ENCODE measurements at places on chromosomes 16 and 17.

GRCh38 chr16:52912565-52913173 is 140.0 kb downstream of the CHD9NB start:
- no peak overlapping the region for H3K4me3 ChIP-seq
- H3K27me3 ChIP-seq = no peaks in the 10 kb centered on the region
- H3K4me1 ChIP-seq = no peaks in the 10 kb centered on the region
- H3K27ac ChIP-seq = no peak overlapping the region
- DNase-seq = peak; percentile 80

- H3K36me3 ChIP-seq = no peaks in the 10 kb centered on the region
- H3K27ac ChIP-seq = no peak overlapping the region
- peak; percentile 28 for DNase-seq
- H3K4me3 ChIP-seq = no peak overlapping the region
- peaks cover 9% of the 10 kb centered on the region for H3K4me1 ChIP-seq
- no peaks in the 10 kb centered on the region for H3K27me3 ChIP-seq
Observed at GRCh38 chr17:75124041-75124818, 7.3 kb downstream of the NT5C start.

- H3K27me3 ChIP-seq = no peaks in the 10 kb centered on the region
- H3K27ac ChIP-seq = no peak overlapping the region
- no peaks in the 10 kb centered on the region for H3K36me3 ChIP-seq
- no peak for DNase-seq
- peaks cover 46% of the 10 kb centered on the region for H3K4me1 ChIP-seq
Observed at GRCh38 chr16:67658849-67659674, 998 bp downstream of the ACD start.

- H3K27ac ChIP-seq = no peak overlapping the region
- H3K4me1 ChIP-seq = no peaks in the 10 kb centered on the region
- DNase-seq = no peak
- H3K4me3 ChIP-seq = no peak overlapping the region
- no peaks in the 10 kb centered on the region for H3K27me3 ChIP-seq
Observed at GRCh38 chr17:40888196-40888720, 3.2 kb upstream of the KRT20 start.

DNA sequence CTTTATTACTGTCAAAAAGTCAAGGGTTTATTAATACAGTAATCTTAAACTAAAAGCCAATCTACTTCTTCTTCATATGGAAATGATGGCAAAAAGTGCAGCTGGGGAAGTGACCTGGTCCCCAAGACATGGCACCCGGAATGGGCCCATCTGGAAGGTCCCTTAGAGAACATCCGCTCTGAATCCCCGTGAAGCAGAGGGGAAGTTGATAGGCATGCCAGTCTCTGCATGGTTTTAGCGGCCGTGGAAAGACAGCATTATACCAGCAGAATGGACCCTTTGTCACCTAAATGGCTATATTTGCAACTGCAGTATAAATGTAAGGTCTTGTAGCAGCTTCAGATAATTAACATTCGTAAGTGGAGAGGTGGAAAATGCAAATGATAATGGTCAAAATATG is 32.4 kb downstream of the COTL1 start:
- H3K4me3 ChIP-seq = no peak overlapping the region
- no peak overlapping the region for H3K27ac ChIP-seq
- DNase-seq = no peak
- H3K27me3 ChIP-seq = no peaks in the 10 kb centered on the region
- H3K4me1 ChIP-seq = peaks cover 17% of the 10 kb centered on the region

DNA sequence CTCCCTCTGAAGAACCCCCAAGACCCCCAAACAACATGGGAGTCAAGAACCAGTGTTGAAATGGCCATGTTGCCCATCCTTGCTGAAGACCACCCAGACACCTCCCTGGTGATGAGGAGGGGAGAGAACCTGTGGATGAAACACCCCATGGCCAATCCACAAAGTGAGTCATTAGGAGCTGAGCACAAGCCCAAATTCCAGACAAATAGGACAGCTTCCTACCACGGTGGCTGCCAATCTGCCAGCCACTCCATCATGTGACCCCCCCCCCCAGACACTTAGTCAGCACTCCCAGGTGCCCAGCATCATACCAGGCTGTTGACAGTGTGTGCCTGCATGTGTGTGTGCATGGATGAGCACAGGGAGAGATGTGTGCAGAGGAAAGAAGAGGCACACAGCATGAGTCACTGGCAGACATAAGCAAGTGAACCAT is 26.4 kb upstream of the RPL38 start:
- no peaks in the 10 kb centered on the region for H3K27me3 ChIP-seq
- no peak for DNase-seq
- no peaks in the 10 kb centered on the region for H3K4me1 ChIP-seq

DNA sequence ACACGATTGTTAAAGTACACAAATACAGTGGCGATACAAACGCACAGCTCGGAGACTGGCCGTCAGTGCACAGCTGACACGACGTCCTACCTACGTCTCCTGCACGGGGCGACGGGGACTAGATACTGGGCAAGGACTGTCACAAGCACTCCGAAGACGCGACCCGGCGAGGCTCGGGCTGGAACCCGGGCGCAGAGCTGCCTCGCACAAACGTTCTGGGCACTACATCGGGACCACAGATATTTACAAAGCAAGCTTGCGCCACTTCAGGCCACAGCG is 13.8 kb downstream of the SLC16A3 start:
- H3K36me3 ChIP-seq = peaks cover 9% of the 10 kb centered on the region
- peak overlapping the region; percentile 52 for H3K27ac ChIP-seq
- no peak for DNase-seq
- H3K27me3 ChIP-seq = no peaks in the 10 kb centered on the region
- H3K4me1 ChIP-seq = peaks cover 54% of the 10 kb centered on the region
- no peak overlapping the region for H3K4me3 ChIP-seq

GRCh38 chr16:87713451-87714229 is 52.1 kb downstream of the KLHDC4 start:
- no peak for DNase-seq
- no peak overlapping the region for H3K27ac ChIP-seq
- H3K27me3 ChIP-seq = no peaks in the 10 kb centered on the region
- no peaks in the 10 kb centered on the region for H3K4me1 ChIP-seq
- H3K4me3 ChIP-seq = no peak overlapping the region

DNA sequence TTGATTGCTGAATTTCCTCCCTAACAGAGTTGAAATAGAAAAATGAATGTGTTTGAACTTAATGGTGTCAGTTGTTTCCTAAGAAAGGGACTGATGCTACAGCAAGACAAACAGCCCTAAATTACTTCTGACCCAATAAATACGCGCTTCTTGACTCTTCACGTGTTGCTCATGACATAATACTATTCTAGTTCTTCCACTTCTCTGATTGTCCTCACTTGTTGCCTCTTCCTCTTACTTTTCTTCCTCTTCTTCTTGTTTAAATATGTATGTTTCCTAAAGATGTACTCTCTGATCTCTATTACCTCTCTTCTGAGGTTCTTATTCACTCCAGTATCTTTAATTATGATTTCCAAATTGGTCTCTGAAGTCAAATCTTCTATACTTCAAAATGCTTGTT is 32.4 kb downstream of the RNF43 start:
- H3K27ac ChIP-seq = no peak overlapping the region
- no peak for DNase-seq
- peaks cover 88% of the 10 kb centered on the region for H3K4me1 ChIP-seq
- no peaks in the 10 kb centered on the region for H3K27me3 ChIP-seq
- no peak overlapping the region for H3K4me3 ChIP-seq
- no peaks in the 10 kb centered on the region for H3K36me3 ChIP-seq

- H3K27me3 ChIP-seq = no peaks in the 10 kb centered on the region
- no peak for DNase-seq
Observed at GRCh38 chr16:47486856-47487255, 25.7 kb downstream of the PHKB start.

DNA sequence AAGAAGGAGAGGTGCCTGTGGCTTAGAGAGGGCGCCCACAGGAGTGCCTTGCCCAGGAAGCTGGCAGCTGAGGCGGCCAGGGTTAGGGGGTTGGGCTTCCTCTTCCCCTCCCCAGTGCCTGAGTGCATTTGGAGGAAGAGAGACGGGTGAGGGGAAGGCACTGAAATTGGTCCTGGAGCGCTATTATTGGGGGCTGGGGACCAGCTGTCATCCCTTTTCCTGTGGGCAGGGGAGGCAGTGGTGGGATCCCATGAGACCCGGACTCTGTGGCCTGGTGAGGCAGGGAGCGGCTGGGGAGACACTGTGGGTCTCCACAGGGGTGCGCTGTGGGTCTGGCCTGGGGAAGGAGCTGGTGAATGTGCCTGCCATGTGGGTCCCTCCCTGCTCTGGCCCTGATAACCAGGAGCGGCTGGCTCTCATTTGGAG is 259.7 kb downstream of the SEC14L1 start:
- no peak for DNase-seq
- no peak overlapping the region for H3K4me3 ChIP-seq
- H3K4me1 ChIP-seq = peaks cover 30% of the 10 kb centered on the region
- H3K27ac ChIP-seq = no peak overlapping the region

DNA sequence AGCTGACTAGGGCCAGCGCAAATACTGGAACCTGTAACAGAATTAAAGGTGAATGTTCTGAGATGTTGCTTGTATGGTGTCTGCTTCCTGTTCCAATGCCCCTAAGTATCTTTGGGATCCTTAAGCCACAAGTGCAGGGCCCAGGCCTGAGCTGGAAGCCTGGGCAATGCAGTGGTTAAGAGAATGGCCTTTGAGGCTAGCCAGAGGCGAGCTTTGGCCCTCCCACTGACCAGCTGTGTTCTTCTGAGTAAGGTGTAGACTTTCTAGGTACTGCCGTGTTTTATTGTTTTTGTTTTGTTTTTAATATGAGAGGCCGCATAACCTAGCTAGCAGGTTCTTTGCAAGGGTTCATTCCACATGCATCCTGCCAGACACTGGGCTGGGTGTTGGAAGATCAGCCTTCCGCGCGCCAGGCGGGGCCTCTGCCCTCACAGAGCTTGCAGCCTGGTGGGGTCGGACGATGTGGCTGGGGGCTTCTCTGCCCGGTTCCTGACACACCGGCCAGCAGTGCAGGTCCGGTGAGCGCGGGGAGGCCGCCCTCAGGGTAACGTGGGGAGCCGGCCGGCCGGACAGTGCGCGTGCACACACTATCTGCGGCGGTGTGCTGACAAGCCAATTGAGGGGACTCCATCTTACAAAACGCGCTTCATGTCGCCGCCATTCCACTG is 551 bp upstream of the MLX start:
- DNase-seq = no peak
- peak overlapping the region; percentile 96 for H3K27ac ChIP-seq
- H3K4me3 ChIP-seq = no peak overlapping the region
- H3K4me1 ChIP-seq = peaks cover 68% of the 10 kb centered on the region
- peaks cover 7% of the 10 kb centered on the region for H3K36me3 ChIP-seq

GRCh38 chr16:67941469-67942199 is 2.3 kb downstream of the LCAT start:
- no peaks in the 10 kb centered on the region for H3K36me3 ChIP-seq
- H3K4me1 ChIP-seq = peaks cover 21% of the 10 kb centered on the region
- H3K27ac ChIP-seq = no peak overlapping the region
- no peak for DNase-seq
- H3K4me3 ChIP-seq = no peak overlapping the region

DNA sequence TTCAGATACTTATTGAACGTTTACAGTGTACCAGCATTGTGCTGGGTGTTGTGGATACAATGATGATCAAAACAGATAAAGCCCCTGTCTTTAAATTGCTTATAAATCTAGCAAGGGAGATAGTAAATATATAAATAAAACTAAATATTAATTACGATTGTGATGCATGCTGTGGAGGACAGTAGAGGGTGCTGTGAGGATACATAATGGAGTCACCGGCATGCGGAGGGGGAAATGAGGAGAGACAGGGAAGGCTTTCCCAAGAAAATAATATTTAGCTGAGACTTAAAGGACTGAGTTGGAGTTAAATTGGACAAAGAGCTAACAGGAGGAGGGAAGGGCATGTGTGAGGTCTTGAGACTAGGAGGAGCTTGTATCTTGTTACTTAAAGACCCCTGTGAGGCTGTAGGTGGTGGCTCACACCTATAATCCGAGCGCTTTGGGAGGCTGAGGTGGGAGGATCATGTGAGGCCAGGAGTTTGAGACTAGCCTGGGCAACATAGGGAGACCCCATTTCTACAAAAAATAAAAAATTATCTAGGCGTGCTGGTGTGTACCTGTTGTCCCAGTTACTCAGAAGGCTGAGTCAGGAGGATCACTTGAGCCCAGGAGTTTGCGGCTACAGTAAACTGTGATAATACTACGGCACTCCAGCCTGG is 2.4 kb downstream of the DHRS7B start:
- no peak overlapping the region for H3K4me3 ChIP-seq
- no peaks in the 10 kb centered on the region for H3K27me3 ChIP-seq
- H3K4me1 ChIP-seq = peaks cover 13% of the 10 kb centered on the region
- H3K36me3 ChIP-seq = no peaks in the 10 kb centered on the region

GRCh38 chr17:61736438-61736837 is 126.9 kb downstream of the BRIP1 start:
- no peaks in the 10 kb centered on the region for H3K27me3 ChIP-seq
- no peak overlapping the region for H3K27ac ChIP-seq
- H3K36me3 ChIP-seq = no peaks in the 10 kb centered on the region
- H3K4me1 ChIP-seq = no peaks in the 10 kb centered on the region

- no peak overlapping the region for H3K27ac ChIP-seq
- no peak for DNase-seq
- no peaks in the 10 kb centered on the region for H3K27me3 ChIP-seq
Observed at GRCh38 chr17:15238057-15238456, 27.1 kb downstream of the PMP22 start.

- no peaks in the 10 kb centered on the region for H3K4me1 ChIP-seq
- H3K4me3 ChIP-seq = no peak overlapping the region
- H3K36me3 ChIP-seq = no peaks in the 10 kb centered on the region
- no peaks in the 10 kb centered on the region for H3K27me3 ChIP-seq
- H3K27ac ChIP-seq = no peak overlapping the region
Observed at GRCh38 chr17:74008196-74008595, 195.3 kb upstream of the RPL38 start.

- DNase-seq = no peak
- H3K4me3 ChIP-seq = no peak overlapping the region
- H3K4me1 ChIP-seq = no peaks in the 10 kb centered on the region
Observed at GRCh38 chr17:77824102-77824779, 134.3 kb upstream of the TNRC6C start.

GRCh38 chr17:43791589-43791988 is 11.4 kb downstream of the CFAP97D1 start:
- H3K27me3 ChIP-seq = no peaks in the 10 kb centered on the region
- H3K27ac ChIP-seq = no peak overlapping the region

- H3K27ac ChIP-seq = no peak overlapping the region
- H3K27me3 ChIP-seq = no peaks in the 10 kb centered on the region
- no peaks in the 10 kb centered on the region for H3K36me3 ChIP-seq
- H3K4me3 ChIP-seq = no peak overlapping the region
- no peak for DNase-seq
Observed at GRCh38 chr16:77937473-77938149, 84.7 kb upstream of the CLEC3A start.

DNA sequence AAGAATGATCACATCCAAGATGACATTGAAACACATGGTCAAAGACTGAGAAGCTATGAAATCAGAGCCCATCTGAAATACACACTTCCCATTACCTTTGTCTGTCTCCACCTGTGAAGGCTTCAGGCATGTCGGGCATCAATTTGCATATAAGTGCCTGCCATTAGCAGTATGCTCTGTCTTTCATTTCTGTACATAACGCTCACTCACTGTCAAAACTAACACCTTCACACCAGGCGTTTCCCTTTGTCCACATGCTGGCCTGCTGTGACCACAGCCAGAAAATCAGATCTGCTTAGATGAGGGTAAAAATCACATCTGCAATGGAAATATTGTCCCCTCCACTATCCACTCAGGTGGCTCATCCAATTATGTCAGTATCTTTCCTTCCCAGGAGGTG is 524.8 kb downstream of the TOX3 start:
- H3K27me3 ChIP-seq = no peaks in the 10 kb centered on the region
- H3K27ac ChIP-seq = no peak overlapping the region
- no peak overlapping the region for H3K4me3 ChIP-seq
- no peaks in the 10 kb centered on the region for H3K36me3 ChIP-seq
- no peak for DNase-seq
- H3K4me1 ChIP-seq = no peaks in the 10 kb centered on the region

GRCh38 chr16:87384162-87384874 is 742 bp upstream of the FBXO31 start:
- peak; percentile 53 for DNase-seq
- H3K36me3 ChIP-seq = no peaks in the 10 kb centered on the region
- H3K27me3 ChIP-seq = no peaks in the 10 kb centered on the region

Data from body of pancreas (tissue), 4 donors.